Right lobe of liver (tissue), 6 donors: ENCODE measurements at places on chromosomes 6 and 20.

DNA sequence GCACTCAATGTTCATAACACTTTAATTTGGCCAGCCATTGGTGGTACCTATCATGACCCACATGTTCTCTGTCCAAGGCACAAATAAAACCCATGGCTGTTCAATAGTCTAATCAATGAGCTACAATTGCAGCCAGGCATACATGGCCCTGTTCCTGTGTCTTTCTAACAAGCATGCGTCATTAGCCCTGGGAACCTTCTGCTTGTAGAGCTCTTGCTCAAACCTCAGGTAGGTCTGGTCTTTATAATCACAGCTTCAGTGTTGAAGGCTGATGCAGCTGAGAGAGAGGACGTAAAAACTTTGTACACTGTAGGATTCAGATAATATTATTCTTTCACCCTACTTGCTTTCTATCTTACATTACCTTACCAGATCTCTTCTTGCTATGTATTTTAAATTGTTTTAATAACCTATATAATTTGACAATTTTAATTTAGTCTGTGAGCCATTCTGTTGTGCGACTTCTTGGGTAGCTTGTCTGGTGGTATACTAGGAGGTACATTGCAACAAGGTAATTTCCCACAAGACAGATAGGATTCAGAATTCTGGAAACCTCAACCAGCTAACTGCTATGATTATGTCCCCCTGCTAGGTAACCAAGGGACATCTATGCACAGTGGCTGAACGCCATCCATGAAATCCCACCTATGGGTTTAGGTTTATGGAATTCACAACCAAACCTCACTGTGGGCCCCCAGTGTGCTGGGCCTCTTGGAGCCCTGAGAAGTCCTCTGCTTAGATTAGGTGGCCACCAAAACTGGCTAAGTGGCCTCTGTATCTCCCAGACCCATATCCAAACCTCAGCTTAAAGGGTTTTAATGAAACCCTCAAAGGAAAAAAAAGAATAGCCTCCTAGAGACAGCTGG is 55.4 kb upstream of the RIPOR2 start:
- H3K36me3 ChIP-seq = peaks cover 1% of the 10 kb centered on the region
- H3K4me3 ChIP-seq = no peak overlapping the region
- H3K27me3 ChIP-seq = no peaks in the 10 kb centered on the region
- no peak for DNase-seq
- no peaks in the 10 kb centered on the region for H3K4me1 ChIP-seq
- H3K27ac ChIP-seq = no peak overlapping the region

DNA sequence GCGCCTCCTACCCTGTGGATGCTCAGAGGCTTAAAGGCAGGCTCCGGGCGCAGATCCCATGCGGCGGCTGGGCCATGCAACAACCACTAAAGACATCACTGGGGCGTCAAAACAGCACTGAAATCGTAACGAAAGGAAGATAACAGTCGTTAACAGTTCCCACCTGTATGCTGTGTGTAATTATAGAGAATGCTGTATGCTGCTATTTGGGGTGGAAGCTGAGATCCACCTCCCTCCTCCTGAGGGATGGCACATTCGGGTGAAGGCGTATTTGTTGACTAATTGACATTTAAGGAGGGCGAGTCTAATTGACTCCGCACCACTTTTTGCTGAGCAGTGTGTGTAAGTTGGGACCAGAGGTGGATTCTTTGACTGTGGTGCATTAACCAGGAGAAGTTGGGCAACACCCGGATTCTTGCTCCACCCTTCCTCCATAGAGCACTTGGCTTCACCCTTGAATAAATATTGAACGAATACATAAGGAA is 687 bp downstream of the SLC35A1 start:
- H3K36me3 ChIP-seq = no peaks in the 10 kb centered on the region
- H3K27ac ChIP-seq = peak overlapping the region; percentile 92
- H3K4me1 ChIP-seq = no peaks in the 10 kb centered on the region

- no peak overlapping the region for H3K27ac ChIP-seq
- H3K36me3 ChIP-seq = no peaks in the 10 kb centered on the region
- H3K27me3 ChIP-seq = no peaks in the 10 kb centered on the region
- no peaks in the 10 kb centered on the region for H3K4me1 ChIP-seq
- H3K4me3 ChIP-seq = no peak overlapping the region
- no peak for DNase-seq
Measured at GRCh38 chr20:14935285-14935684, 597.9 kb upstream of the FLRT3 start.

- H3K27me3 ChIP-seq = no peaks in the 10 kb centered on the region
- no peak for DNase-seq
- H3K27ac ChIP-seq = no peak overlapping the region
- no peaks in the 10 kb centered on the region for H3K36me3 ChIP-seq
- no peak overlapping the region for H3K4me3 ChIP-seq
Measured at GRCh38 chr6:72939004-72939403, 286.3 kb downstream of the KHDC1L start.

DNA sequence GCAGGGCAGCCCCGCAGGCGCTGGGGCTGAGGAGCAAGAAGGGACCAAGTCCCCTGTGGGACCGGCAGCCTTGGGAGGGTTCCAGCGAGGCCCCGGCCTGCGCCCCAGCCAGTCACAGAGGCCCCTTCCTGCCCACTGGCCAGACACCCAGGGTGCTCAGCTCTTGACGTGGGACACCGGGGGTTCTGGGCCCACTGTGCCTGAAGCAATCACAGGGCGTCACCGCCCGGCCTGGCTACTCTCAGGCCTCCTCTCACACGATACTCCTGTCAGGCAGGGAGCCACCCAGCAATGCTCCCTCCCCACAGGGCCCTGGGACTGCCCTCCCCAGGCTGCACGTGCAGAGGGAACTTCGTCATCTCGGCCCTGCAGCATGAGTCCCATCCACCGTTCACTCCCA is 14.5 kb downstream of the TAF4 start:
- H3K36me3 ChIP-seq = no peaks in the 10 kb centered on the region
- no peak overlapping the region for H3K4me3 ChIP-seq
- H3K4me1 ChIP-seq = no peaks in the 10 kb centered on the region
- no peak for DNase-seq
- no peak overlapping the region for H3K27ac ChIP-seq

- no peaks in the 10 kb centered on the region for H3K27me3 ChIP-seq
- DNase-seq = no peak
- no peaks in the 10 kb centered on the region for H3K36me3 ChIP-seq
- no peaks in the 10 kb centered on the region for H3K4me1 ChIP-seq
- no peak overlapping the region for H3K27ac ChIP-seq
- no peak overlapping the region for H3K4me3 ChIP-seq
Measured at GRCh38 chr6:157107915-157108651, 215.2 kb downstream of the TMEM242 start.

DNA sequence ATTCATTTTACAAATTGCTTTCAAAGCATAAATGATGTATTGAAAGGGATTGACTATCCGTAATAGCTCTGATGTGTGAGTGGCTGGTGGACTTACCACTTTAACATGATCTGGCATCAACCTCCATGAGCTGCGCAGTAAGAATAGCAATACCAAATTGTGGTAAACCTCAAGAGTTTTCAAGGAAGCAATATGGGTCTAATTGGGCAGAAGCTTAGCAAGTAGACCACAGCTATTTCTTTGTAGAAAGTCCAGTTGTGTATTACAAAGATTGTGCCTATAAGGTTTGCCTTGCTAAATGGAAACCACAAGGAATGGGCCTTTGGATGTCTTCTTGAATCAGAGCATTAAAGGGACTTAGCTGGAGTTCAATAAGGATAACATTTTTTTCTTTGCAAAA is 736.6 kb downstream of the KIF16B start:
- H3K4me1 ChIP-seq = no peaks in the 10 kb centered on the region
- DNase-seq = no peak
- no peak overlapping the region for H3K27ac ChIP-seq
- no peak overlapping the region for H3K4me3 ChIP-seq
- H3K36me3 ChIP-seq = no peaks in the 10 kb centered on the region

DNA sequence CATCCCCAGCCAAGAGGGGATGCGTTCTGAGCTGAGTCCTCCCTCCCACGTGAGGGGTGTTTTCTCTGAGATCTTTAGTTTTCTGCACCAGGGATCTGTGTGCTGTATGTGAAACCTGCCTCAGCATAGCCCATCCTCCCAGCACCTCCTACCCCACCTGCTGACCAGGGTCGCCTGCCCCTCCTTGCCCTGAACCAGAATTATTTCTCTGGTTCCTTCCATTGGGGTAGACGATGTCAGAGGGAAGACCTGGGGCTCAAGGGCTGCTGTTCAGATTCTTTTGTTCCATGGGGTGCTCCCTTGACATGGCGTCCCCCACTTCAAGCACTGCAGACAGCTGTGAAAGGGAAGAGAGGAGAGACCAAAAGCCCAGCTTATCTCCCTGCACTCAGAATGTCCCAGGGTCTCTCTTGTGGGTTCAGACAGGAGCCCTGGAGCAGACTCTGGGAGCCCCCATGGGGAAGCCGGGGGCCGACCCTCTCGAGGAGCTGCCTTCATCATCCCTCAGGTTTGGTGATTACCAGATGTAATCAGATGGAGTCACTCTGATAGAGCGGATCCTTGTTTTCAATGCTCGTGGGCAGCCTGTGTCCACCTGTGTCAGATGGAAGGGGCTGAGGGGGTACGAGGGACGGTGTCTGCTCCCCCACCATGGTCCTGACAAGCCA is 74.3 kb downstream of the ERMARD start:
- no peaks in the 10 kb centered on the region for H3K27me3 ChIP-seq
- H3K27ac ChIP-seq = no peak overlapping the region
- H3K4me1 ChIP-seq = no peaks in the 10 kb centered on the region

DNA sequence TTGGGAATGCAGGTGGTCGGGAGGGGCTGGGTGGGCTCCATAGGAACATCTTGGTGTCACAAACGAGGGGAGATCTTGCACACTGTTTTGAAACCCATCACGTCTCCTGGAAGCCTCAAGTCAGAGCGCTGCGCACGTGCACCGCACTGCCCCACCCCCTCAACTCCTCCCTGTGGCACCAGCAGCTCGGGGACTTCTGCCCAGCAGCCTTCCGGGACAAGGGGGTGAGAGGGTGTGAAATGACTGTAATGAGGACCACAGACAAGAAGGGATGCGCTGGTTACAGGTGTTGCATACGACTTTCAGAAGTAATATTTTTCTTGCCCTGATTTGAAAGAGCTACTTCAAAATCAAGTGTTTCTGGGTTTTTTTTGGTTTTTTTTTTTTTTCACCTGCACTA is 60.3 kb downstream of the FOXC1 start:
- H3K27ac ChIP-seq = no peak overlapping the region
- H3K27me3 ChIP-seq = no peaks in the 10 kb centered on the region
- H3K4me3 ChIP-seq = no peak overlapping the region
- no peaks in the 10 kb centered on the region for H3K4me1 ChIP-seq
- H3K36me3 ChIP-seq = no peaks in the 10 kb centered on the region
- no peak for DNase-seq

DNA sequence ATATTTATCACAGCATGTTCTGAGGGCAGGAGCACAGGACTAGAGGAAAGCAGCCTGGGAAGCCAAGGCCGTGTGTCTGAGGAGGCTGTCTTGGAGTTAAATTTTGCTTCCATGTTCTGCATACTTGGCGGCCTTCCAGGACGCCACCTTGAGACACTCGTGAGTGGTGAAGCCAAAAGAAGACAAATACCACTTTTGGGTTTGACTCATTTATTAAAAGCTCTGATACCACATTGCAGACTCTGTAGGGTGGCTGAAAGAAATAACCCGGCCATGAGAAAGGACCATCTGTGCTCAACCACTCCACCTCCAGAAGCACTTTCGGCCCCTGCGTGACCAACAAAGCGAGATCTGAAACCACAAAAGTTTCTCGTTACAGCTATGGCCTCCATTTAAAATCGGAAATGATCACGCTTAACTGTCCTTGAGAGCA is 120.0 kb downstream of the TMEM242 start:
- H3K4me1 ChIP-seq = no peaks in the 10 kb centered on the region
- no peak for DNase-seq
- H3K36me3 ChIP-seq = peaks cover 24% of the 10 kb centered on the region

DNA sequence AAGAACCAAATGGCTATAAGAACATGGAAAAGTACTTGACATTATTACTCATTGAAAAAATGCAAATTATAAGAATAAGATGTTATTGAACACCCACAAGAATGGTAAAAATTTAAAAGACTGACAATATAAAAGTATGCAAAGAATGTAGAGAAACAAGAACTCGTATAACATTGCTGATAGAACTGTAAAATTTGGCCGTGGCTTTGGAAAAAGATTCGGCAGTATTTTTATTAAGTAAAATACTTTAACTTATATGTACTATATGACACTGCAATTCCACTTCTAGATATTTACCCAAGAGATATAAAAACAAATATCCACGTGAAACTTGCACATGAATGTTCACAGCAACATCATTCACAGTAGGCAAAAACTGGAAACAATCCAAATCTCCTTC is 239.2 kb downstream of the TPBG start:
- H3K36me3 ChIP-seq = no peaks in the 10 kb centered on the region
- no peak overlapping the region for H3K4me3 ChIP-seq
- H3K4me1 ChIP-seq = no peaks in the 10 kb centered on the region
- no peak overlapping the region for H3K27ac ChIP-seq
- no peak for DNase-seq

GRCh38 chr6:128964233-128964755 is 81.4 kb downstream of the LAMA2 start:
- no peaks in the 10 kb centered on the region for H3K27me3 ChIP-seq
- no peak for DNase-seq
- H3K4me1 ChIP-seq = no peaks in the 10 kb centered on the region

- no peaks in the 10 kb centered on the region for H3K36me3 ChIP-seq
- no peak overlapping the region for H3K27ac ChIP-seq
- H3K27me3 ChIP-seq = no peaks in the 10 kb centered on the region
- no peak overlapping the region for H3K4me3 ChIP-seq
Measured at GRCh38 chr6:54217018-54217417, 91.2 kb upstream of the TINAG start.

GRCh38 chr20:58495623-58496428 is 19.4 kb downstream of the APCDD1L start:
- DNase-seq = no peak
- no peaks in the 10 kb centered on the region for H3K36me3 ChIP-seq
- H3K4me3 ChIP-seq = no peak overlapping the region
- no peaks in the 10 kb centered on the region for H3K4me1 ChIP-seq
- H3K27me3 ChIP-seq = no peaks in the 10 kb centered on the region
- H3K27ac ChIP-seq = no peak overlapping the region

- H3K4me1 ChIP-seq = no peaks in the 10 kb centered on the region
- no peak for DNase-seq
- no peak overlapping the region for H3K4me3 ChIP-seq
- no peak overlapping the region for H3K27ac ChIP-seq
- no peaks in the 10 kb centered on the region for H3K27me3 ChIP-seq
Measured at GRCh38 chr6:1477432-1478090, 88.2 kb downstream of the FOXF2 start.
